ENCODE measurements at places on chromosomes 7 and 10.

DNA sequence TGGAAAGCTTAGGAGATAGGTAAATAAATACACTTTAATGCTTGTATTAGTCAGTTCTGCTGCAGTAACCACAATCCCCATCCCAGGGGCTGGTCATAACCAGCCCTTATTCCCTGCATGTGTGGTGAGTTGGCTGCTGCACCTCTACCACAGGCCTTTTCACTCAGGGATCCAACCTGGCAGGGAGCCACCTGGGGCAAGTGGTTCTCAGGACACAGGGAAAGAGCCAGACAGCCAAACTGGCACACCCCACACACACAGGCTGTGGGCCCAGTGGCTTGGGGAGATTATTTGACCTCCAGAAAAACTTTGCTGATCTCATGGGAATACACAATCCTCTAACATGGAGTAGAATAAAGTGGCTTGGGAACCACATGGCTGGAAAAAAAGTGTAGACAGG is 400.0 kb upstream of the RNF32 start:
- no peak for DNase-seq

DNA sequence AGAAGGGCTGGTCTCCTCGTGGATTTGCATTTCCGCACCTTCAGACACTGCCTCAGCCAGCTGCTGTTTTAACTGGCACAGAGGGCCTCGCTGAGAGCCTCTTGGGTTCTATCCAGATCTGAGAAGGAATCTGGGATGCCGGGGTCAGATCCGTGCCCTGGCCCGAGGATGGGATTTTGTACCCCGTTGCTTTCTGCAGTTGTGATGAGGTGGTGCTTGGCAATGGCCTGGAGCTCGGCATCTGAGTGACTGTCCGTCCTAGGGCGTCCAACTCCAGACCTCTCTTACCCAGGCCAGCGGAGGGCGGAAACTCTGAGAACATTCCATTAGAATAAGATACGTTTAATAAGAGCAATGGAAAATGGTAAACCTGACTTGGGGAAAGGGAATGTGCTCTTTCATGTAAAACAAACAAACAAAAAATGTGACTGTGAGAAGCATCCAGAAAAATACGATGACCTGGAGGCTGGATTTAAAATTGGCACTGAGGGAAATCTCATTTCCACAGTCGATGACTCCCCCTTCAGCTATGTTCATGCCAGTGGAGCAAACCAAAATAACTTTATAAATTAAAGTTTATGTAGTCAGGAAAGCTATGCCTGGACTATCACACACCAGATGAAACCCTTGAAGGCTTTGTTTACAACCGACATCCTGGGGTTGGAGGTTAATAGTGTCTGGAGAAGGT is 39.6 kb downstream of the GRK5 start:
- DNase-seq: peak; percentile 51

GRCh38 chr7:78379148-78379547 is 580.6 kb downstream of the PHTF2 start:
- DNase-seq: no peak

DNA sequence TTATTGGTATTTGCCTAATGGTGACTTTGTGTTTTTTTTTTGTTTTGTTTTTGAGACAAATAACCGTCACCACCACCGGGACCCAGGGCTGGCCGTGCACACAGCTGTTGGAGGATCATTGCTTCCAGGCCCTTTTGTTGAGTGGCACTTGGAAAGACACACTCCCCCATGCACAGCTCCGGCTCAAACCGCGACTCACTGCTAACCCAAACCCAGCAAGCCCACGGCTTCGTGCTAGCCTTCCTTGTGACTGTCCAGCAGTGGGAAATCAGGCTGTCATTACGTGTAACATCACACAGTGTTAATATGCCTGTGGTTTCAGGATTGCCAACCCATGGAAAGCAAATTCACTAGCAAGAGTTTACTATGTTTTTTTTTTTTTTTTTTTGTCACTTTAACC is 17.4 kb downstream of the BNIP3 start:
- DNase-seq: no peak

- no peak for DNase-seq
Observed at GRCh38 chr7:123533929-123534382, 439 bp downstream of the IQUB start.

DNA sequence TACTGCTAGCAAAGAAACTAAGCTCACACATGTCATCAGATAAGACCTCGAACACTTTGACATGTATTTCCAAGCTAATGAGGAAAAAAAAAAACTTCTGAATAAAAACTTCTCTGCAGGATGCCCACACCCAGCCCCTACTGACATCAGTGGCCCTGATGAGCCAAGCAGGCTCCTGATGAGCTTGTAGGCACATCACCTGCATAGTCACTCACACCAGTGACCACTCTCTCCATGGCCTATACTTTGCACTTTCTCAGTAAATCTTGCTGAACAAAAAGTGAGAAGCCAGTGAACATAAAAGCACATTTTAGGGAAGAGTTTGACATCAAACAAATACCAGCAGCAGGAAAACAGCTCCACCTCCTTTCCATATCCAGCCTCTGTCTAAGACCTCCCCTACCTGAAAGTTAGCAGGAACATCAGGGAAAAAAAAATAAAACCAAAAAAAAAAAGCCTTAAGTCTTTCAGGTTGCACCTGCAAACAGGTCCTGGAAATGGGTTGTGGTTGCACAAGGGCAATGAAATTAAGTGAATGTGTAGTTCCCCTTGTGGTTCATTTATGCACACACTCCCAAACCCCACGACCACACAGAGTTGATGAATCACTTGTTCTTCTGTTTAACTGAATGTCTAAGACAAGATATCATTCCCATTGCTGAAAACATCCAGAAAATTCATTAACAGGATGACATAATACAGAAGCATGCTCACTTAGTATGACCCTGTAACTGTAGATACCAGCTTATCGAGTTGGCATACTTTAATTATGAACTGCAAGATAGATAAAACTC is 205.2 kb upstream of the PDE1C start:
- no peak for DNase-seq

DNA sequence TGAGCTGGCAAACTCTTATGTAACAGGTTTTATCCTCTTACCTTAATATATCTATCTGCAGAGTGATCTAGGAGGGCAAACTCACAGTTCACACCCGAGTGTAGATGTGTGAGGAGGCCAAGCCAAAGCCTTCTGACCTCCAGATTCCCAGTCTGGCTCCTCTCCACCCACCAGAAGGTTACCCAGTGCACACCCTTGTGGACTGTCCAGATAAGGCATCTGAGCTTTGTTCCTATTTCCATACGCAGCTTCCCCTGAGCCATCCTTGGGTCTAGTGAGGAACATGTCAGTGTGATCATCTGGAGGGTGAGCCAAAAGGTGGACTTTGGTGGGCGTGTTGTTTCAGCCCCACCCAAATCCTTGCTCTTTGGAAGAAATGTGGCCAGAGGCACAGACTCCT is 203.0 kb upstream of the MEOX2 start:
- no peak for DNase-seq

DNA sequence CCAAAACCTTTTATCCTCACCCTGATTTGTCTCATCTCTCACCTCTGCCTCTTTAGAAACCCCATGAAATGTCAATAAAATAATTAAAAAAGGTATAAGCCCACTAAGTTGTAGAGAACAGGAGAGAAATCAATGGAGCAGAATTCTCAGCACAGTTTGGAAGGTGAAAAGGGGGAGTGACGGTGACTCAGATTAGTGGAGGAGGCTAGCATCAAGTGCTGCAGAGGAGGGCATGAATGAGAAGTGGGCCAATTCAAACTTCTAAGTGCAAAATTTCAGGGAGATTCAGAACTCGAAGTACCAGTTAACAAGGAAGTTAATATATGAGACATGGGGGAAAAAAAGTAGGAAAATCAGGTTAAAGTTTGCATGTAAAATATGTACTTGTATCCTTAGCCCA is 34.9 kb upstream of the ETV1 start:
- no peak for DNase-seq

GRCh38 chr7:150450491-150451001 is at the start of gene GIMAP8:
TSS of gene GIMAP8 (plus strand) at chr7:150450630. CDS start at chr7:150466699, 16,069 bp downstream.
- DNase-seq: no peak

- DNase-seq: no peak
Observed at GRCh38 chr10:62072901-62073300, 171.4 kb downstream of the ARID5B start.

GRCh38 chr10:7485244-7485556 is 74.4 kb upstream of the SFMBT2 start:
- no peak for DNase-seq

DNA sequence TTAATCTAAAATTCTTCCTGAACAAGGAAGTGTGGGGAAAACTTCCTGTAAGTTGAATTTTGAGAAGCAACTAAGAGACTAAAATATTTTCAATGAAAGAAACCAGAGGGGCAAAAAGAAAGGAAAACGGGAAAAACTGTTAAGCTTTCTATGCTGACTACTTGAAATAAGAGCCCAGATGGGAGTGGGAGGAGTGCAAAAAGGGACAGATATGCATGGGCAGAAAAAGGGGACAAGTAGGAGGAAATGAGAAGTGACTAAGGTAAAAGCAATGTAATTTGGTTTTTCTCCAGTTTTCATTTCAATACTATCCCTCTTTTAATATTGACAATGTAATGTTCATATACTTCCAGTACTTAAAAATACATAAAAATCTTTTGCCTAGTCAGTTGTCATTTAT is 11.1 kb downstream of the OGA start:
- no peak for DNase-seq

DNA sequence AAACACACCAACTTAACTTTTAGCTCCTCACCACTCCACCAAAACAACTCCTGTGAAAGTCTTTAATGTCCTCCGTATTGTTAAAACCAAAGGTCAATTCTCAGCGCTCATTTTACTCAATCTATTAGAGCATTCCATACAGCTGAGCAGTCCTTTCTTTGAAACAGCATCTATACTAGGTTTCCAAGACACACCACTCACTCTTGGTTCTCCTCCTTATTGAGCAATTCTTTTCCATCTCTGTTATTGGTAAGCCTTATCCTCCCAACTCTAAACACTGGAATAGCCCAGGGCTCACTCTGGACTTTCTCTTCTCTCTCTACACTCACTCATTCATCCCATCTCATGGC is 34.9 kb downstream of the COA1 start:
- DNase-seq: peak; percentile 62

DNA sequence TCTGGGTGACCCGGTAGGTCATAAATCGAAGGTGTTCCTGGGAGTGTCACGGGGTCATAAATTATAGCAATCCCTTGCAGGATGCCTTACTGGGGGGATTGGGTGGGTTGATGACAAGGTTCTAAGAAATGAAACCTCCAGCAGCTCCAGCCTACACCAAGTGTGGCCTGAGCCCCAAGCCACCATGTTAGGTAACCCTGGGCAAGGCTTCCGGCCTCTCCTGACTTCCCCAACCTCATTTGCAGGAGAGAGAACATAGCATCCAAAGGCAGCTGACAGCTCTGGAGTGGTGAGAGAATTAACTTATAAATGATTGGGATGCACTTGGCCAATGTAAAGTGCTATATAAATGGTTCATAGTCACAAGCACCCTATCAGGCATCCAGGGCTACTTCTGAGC is 52.8 kb upstream of the TMEM273 start:
- DNase-seq: no peak

- no peak for DNase-seq
Observed at GRCh38 chr7:128874140-128875031, 11.7 kb downstream of the ATP6V1F start.

DNA sequence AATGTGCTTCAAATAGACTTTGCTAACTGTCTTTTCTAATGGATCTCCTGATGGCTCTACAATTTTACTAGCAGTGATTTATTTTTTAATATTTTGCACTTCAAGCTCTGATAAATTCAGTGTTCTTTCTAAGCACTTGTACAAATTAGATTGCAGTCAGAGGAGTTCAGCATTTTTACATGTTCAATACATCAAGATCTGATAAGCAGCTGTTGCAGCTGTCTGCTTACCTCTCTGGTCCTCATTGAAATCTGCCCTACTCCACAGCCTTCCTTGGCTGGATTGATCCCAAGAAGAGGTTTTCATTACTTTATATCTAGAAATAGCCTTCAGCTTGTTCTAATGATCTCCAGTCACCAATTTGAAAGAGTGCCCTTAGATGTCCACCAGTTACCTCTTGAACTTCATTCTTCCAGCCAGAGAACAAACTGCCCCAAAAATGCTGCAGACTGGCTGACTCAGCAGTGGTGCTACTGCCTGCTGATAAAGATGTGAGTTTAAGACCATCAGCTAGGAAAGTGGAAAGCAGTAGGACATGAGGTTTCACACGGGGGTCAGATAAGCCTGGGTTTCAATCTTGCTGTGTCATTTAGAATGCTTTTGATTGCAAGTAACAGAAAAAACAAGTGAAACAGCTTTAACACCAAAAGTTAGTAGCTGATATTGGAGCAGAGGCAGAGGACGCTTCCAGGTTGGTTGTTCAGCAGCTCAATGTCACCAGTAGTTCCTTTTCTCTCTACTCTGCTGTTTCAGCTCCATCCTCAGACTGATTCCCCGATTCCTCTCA is 350.9 kb upstream of the NPVF start:
- DNase-seq: no peak

DNA sequence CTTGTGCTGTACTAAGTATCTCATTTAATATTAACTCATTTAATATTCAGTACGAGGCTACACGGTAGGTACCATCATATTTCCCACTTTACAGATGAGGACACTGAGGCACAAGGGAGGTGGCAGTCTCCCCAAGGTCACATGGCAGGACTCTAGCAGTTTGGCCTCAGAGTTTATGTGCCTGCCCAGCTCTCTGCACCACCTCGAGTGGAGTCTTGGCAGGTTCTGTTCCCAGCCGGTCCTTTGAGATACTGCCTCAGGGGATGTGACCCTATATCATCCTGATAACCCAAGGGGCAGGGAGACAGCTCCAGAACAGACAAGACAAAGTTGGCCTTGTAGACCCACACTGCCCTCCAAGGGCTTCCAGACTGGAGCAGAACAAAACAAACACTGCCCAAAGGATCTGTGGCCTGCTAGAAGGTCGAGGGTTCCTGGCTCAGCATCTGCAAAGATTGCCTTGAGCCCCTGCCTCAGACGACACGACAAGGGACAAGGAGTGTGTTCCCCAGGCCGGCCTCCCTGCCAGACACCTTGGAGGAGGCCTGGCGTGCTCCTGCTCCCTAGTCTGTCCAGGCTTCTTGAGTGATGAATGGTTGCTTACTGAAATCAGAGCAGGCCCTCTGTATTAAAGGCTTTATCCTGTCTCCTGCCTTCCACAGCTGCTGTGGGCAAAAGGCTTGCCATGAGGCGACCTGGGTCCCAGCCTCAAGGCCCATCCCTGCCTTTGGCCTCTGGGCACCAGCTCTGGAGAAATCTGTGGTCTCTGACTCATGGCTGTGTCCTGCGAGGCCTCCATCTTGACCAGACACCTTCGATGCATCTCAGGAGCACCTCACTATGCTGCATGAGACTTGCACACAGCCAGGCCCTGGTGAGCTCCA is 3.9 kb upstream of the PWWP2B start:
- DNase-seq: no peak
